DMS153 (cell line): ENCODE measurements at places on chromosomes 16 and 17.

DNA sequence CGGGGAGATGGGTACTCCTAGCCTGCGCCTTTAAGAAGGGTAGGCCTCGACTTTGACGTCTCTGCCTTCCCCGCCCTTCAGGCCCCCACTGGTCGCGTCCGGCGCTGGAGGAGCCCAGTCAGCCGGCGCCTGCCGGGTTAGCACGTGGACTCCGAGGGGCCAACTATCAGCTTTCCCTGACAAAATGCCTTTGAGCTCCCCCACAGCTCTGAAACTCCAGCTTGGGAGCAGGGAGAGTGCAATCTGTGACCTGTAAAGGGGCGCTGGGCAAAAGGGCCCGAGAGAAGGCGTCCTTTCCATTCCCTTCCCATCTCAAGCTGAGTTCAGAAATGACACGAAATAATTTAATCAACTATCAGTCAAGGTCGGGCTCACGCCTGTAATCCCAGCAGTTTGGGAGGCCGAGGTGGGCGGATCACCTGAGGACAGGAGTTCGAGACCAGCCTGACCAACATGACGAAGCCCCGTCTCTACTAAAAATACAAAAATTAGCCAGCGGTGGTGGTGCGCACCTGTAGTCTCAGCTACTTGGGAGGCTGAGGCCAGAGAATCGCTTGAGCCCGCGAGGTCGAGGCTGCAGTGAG is 2.3 kb upstream of the SLC25A39 start:
- DNase-seq, result peak; percentile 94

- no peak for DNase-seq
These were observed 3.2 kb downstream of the B3GNT9 start for GRCh38 chr16:67147437-67148140.

- no peak for DNase-seq
These were observed 42.3 kb downstream of the C16orf82 start for GRCh38 chr16:27108826-27109665.

GRCh38 chr16:11557801-11558200 is 28.9 kb downstream of the LITAF start:
- no peak for DNase-seq

DNA sequence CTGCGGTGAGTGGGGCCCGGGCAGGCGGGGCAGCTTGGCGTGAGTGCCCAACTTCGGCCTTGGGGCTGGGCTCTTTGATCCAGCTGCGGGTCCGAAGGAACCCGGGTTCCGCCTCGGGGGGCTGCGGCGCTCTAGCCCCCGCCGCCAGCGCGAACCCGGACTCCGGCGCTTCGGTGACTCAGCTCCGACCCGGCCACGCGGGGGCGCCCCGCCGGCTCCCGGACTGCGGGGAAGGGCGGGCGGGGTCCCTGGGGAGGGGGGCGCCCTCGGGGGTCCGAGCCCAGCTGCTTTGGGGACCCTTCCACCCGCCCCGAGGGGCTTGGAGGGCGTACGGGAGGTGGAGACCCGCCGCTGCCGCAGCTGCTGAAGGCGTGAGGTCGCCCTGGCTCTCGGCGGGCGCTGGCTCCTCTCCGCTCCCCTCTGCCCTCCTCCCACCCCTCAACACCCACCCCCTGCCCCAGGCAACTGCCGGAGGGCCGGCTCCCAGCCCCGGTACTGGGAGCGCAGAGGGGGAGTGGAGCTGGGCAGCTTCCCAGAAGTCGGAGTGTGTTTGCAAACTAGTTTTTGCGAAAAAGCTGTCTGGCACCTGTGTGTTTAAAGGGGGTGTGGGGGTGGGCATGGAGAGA is 516 bp downstream of the CPNE2 start:
- no peak for DNase-seq

DNA sequence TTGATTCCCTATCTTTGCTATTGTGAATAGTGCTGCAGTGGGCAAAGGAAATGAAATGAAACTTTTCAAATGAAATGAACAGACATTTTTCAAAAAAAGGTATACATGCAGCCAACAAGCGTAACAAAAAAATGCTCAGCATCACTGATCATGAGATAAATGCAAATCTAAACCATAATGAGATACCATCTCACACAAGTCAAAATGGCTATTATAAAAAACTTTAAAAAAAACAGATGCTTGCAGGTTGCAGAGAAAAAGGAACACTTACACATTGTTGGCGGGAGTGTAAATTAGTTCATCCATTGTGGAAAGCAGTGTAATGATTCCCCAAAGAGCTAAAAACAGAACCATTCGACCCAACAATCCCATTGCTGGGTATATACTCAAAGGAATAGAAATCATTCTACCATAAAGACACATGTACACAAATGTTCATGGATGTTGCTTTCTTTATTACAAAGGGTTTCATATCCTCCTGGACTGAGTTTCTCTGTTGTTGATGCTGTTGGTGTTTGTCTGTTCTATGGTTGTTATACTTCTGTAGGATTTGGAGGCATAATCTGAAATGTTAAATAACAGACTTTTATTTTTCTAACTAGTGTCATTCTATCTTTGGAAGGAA is 99.3 kb upstream of the SOX9 start:
- DNase-seq, result no peak

- no peak for DNase-seq
These were observed 2.8 kb downstream of the ST6GALNAC1 start for GRCh38 chr17:76640550-76641380.

- DNase-seq, result no peak
These were observed 1.1 kb upstream of the C1QTNF8 start for GRCh38 chr16:1097156-1097555.

DNA sequence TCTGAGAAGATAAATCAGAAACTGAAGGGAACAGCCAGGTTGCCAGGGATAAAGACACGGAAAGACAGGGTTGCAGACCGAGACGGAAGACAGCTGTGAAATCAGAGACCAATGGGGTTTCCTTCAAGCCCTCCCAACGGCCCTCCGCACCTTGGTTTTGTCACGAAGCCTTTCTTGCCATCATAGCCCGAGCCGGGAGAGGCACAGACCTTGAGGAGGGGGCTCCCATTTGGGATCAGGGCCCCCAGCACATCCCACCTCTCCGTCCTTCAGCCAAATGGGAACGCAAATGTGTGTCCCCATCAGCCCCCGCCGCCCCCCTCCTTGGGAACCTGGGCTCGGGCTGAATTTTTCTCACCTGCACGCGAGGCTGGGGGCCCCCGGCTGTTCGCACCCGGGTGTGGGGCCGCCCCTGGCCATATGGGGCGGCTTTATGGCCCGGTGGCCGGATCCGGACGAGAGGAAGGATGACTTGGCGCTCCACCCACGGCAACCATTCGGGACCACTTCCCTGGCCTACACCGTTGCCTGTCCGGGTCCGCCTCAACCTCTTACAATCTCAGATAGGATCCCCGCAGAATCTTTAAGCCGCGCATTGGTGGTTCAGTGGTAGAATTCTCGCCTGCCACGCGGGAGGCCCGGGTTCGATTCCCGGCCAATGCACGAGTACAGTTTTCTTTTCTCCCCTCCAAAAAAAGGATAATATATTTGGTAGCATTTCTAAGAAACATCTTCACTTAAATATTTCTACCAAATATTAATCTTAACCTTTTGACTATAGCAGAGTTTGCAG is 1.4 kb upstream of the HES7 start:
- DNase-seq, result no peak

DNA sequence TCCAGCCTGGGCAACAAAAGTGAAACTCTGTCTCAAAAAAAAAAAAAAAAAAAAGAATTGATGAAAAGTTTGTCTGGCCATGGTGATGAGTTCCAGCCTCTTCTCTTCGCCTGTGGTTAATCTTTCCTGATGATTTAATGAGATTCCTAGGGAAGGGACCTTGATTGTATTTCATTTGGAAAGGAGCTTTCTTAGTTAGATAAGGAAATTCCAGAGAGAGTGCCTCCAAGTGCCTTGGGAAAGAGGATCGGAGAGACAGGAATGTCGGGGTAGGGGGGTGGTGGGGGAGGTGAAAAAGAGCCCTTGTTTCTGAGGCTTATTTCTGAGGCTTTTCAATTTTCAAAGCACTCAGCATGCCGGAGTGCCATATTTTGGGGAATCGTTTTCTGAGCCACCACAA is 93.2 kb upstream of the SIAH1 start:
- no peak for DNase-seq

- DNase-seq, result no peak
These were observed 15.5 kb downstream of the SPNS2 start for GRCh38 chr17:4514206-4514605.

DNA sequence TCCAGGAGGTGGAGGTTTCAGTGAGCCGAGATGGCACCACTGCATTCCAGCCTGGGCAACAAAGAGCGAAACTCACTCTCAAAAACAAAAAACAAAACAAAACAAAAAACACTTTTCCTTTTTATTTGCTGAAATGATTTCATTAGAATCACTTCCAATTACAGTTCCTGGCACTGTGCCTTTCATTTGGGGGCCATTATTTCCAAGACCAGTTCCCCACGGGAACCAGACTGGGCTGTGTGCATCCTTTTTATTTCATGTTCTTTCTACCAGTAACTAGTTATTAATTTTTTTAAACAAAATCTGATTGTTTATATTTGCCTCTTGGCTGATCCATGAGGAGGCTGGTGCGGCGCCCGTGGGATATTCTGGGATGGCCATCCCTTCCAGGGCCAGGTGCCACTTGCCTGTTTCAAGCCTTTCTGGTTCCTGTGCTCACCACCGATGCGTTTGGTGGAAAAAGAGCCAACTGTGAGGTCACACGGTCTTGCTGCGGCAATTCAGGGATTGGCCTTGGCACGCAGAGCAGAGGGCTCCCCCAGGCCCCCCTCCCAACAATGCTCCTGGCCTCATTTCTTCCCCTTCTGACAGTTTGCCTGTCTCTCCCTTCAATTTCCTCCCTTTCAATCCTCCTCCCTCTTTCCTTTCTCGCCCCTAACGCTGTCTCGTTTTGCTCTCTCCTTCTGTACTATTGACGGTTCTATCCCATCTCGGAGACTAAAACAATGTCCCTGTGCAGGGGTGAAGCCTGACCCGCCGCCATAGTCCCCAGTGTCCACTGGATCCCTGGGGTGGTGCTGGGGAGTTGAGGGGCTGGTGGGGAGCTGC is 13.4 kb downstream of the UBALD1 start:
- no peak for DNase-seq

- DNase-seq, result no peak
These were observed 86.2 kb downstream of the OR1D5 start for GRCh38 chr17:2977157-2977556.

GRCh38 chr16:87602821-87603683 is 744 bp downstream of the JPH3 start:
- DNase-seq, result no peak
